ENCODE measurements at places on chromosomes 2 and 18. TPM values are rescaled to one million over a fixed set of nuclear protein-coding genes. Genes with fewer than 3 reads are reported as not detected.

ADCY3 gene
- 63.7 TPM for total RNA-seq

REG3G gene
- total RNA-seq, result not detected

GRCh38 chr2:200750323-200750910 is 61.3 kb upstream of the BZW1 start:
- no peak for DNase-seq

MAP2 gene
- total RNA-seq, result 9.5 TPM

- DNase-seq, result peak; percentile 38
Observed at GRCh38 chr2:115165529-115166109, 723.2 kb downstream of the DPP10 start.

DNA sequence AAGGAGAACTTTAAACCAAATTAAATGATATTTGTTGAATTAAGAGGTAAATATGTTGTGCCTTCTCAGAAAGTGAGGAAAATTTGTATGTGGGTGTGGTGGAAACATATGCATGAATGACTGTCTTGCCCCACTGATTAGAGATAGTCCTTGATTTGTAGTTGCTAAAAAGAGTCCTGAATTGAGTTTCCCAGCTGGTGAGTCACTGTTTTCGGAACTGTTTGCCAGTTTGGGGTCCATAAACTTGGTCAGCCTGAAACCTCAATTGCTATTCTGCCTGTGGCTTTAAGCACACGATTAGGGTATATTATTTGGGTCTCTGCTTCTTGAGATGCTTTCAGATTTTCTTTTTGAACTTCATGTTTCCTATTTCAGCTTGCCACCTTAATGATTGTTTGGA is 53.3 kb downstream of the PIKFYVE start:
- DNase-seq, result no peak

- no peak for DNase-seq
Observed at GRCh38 chr2:60880643-60881046, 729 bp upstream of the REL start.

- no peak for DNase-seq
Observed at GRCh38 chr18:55076643-55077218, 117.5 kb upstream of the CCDC68 start.

DNA sequence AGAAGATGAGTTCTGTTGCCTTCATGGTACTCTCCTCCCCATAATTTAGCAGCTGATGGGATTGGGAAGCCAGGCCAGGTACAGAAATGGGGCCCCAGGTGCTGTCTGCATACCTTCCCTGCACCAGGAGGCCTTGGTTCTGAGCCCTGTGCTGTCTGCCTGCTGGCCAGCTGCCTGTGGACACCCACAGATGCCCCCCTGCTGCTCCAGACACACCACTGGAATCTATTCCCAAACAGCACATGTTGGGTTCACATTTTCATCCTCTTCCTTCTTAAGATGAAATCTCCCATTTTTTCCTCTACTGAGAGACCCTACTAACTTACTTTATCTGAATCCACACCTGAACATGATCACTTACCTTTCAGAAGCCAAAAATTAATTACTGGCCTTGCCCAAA is 152.0 kb upstream of the CCDC68 start:
- no peak for DNase-seq

DNA sequence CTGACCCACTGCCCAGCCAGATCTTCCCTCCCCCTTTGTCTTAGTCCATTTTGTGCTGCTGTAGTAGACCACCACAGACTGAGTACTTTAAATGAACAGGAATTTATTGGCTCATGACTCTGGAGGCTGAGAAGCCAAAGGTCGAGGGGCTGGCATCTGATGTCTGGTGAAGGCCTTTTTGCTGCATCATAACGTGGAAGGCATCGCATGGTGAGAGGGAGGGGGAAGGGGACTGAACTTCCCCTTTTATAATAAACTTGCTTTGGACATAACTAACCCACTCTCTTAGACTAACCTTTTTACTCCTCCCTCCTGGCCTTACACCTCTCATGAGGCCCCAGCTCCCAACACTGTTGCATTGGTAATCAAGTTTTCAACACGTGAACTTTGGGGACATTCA is 83.8 kb downstream of the MAP4K4 start:
- DNase-seq, result no peak
